ENCODE measurements at places on chromosomes 1 and 21.

DNA sequence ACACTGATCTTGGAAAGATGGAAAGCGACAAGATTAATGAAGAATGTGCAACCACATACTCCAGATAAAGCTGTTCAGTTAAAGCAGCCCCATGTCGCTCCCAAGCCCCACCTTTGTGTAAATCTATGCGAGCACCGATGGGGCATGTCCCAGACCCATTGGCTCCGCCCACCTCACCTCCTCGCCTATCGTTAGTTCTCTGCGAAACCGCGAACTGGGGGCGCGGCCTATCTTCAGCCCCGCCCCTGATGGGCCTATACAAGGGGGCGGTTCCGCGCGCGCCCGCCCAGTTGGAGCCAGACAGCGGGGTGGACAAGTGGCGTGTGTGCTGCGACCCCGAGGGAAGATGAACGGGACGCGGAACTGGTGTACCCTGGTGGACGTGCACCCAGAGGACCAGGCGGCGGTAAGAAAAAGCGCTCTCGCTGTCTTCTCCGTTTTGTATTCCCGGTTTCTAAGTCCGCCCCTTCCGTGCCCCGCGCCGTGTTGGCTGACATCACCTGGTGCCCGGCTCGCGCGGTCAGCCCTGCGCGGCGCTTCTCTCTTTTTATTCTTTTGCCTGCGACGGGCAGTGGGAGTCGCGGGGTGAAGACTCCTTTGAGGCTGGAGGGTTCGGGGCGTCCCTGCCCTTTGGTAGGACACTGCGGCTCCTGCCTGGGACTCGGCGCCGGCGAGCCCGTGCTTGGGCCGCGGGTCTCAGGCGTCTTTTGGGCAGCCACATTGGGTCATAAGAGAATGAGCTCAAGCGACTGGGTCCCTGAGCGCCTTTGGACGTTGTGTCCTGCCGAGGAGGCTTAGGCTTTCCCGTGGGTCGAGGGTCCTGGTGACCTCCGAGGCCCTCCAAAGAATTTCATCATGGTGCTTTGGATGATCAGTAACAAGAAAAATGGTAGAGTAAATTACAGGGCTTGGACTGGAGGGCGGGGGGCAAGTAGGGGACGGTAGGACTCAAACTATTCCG is at the start of gene TUFT1:
Gene TUFT1 (plus strand): TSS at position 289 of the 961 bp plus-strand sequence. CDS start 58 bp downstream, at position 347.
- peak; percentile 72 for DNase-seq

DNA sequence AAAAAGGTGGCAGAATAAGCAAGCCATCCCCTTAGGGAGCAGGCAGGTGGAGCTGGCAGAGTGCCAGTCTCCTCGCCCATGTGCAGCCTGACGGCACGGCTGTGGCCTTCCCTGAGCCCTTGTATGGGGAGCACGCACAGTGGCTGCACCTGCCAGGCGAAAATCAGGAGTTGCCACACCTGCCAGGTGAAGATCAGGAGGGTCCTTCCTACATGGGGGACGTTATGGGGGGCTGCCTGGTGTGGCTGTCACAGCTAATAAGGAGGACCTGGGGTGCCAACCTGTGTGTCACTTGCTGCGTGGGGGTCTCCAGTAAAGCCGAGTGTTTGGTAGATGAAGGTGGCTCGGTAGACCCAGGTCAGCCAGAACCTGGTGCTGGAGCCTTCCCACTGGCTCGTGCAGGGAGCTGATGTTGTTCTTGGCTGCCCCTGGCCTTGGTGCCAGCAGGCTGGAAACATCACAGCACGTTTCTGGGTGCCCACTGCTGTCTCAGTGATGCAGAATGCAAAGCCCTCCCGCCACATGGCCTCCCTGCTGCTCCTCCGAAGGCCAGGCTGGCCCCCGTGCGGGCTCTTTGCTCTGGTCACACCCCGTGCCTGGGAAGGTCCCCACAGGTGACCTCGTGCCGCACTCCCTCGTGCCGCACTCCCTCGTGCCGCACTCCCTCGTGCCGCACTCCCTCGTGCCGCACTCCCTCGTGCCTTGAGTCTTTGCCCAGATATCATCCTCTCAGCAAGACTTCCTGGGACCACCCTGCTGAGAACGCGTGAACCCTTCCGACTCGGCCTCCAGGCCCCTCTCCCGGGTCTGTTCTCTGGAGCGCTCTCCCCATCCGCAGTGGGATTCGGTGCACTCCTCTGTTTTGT is 55.4 kb downstream of the SLC37A1 start:
- DNase-seq, result no peak

DNA sequence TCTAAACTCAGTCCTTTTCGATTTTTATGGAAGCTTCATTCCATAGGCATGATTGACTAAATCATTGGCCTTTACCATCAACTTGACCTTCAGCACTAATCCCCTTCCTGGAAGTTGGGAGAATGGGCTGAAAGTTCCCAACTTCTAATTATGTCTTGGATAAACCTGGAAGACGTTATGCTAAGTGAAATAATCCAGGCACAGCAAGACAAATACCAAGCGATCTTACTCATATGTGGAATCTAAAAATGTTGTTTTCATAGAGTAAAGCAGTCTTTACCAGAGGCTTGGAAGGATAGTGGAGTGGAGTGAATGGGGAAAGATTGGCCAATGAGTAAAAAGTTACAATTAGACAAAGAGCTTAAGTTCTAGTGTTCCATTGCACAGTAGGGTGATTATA is 1453.2 kb downstream of the PLA2G4A start:
- no peak for DNase-seq

- no peak for DNase-seq
These were observed 102.1 kb upstream of the NBPF4 start for GRCh38 chr1:108345776-108346531.

- no peak for DNase-seq
These were observed 250.2 kb upstream of the C1orf174 start for GRCh38 chr1:4150262-4150661.

Measured in NCI-H1436 treated with DMSO at 0.1 percent for 48 hours (cell line).